Right kidney (tissue), 9 donors: ENCODE measurements at places on chromosomes 11 and 22.

DNA sequence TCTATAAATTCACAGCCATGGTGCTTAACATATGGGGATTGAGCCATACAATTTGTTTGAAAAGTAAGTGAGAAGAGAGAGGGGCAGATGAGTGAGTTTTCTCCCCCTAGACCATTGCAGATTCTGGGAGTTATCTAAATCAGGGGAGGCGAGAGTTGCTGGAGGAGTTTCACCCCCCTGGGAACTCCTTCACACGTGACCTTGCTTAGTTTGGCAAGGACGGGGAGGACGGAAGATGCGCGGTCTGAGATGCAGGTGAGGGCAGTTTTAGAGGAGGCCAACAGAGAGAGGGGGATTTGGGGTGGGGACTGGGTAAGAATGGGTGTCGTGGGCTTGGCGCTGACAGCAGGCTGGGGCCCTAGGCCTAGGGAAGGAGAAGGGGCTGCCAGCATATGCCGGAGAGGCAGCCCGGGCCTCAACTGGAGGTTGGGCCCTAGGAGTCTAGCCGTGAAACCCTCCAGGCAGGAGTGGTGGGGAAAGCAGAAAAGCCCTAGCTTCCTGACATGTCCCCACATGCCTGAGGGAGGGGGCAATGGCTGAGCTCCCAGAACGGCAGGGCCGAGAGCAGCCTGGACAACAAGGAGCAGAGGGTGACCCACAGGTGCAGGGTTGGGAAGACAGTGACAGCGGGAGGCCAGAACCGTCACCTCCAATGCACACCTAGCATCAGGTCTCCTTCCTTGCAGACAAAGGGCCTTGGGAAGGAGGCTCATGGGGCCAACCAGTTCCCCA lies 63.9 kb downstream of the ELFN2 start:
- DNase-seq, result no peak

- no peak for DNase-seq
Observed at GRCh38 chr11:597166-597725, 18.5 kb downstream of the IRF7 start.

GRCh38 chr11:99098751-99099150 lies 78.0 kb downstream of the CNTN5 start:
- DNase-seq, result no peak

GRCh38 chr11:70364178-70364577 lies 34.2 kb upstream of the CTTN start:
- no peak for DNase-seq

DNA sequence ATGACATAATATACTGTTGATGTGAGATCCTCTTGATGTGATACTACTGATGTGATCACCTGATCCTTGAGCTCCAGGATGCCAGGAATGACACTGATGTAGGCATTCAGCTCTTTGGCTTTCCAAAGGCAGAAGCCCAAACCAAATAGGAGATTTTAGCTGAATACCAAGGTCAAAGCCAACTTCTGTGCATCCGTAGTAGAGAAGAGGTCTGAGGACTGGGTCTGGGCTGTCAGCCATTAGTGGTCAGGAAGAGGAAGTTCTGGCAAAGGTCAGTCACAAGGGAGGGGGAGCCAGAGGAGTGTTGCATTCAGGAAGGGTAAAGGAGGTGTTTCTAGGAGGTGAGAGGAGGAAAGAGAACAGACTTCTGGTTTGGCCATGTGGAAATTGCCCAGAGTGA lies 53.4 kb upstream of the PARVG start:
- DNase-seq, result no peak

DNA sequence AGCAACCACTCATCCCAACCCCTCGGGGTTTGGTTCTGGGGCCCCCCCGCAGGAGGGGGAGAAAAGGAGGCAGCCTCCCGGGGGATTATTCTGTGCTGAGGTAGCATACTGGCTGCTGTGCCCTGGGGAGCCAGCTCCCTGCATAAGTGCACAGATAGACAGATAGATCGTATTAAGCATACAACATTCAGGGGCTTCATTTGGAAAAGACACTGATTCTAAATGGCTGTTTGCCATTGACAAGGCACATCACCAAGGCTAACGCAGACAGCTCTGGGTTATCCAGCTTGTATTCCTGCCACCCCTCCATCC lies 547.9 kb downstream of the BUD13 start:
- no peak for DNase-seq

- no peak for DNase-seq
Observed at GRCh38 chr22:50084614-50085021, 608 bp downstream of the MLC1 start.

- no peak for DNase-seq
Observed at GRCh38 chr11:44906649-44907048, 44.0 kb downstream of the TP53I11 start.

GRCh38 chr22:17767233-17768065 lies 6.8 kb downstream of the BID start:
- DNase-seq, result no peak

DNA sequence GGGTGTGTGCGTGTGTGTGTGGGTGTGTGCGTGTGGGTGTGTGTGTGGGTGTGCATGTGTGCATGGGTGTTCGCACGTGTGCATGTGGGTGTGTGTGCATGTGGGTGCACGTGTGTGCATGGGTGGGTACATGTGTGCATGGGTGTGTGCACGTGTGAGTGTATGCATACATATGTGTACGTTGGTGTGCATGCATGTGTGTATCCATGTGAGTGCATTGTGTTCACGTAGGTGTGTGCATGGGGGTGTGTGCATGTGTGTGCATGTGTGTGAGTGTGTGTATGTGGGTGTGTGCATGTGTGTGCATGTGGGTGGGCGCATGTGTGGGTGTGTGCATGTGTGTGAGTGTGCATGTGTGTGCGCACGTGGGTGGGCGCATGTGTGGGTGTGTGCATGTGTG lies 19.9 kb upstream of the APOBEC3A start:
- DNase-seq, result no peak
